ENCODE measurements at places on chromosomes 4 and X.

- no peak for DNase-seq
Observed at GRCh38 chrX:79412972-79413371, 45.8 kb upstream of the ITM2A start.

- no peak for DNase-seq
Observed at GRCh38 chr4:54496412-54496811, 161.3 kb upstream of the KIT start.

GRCh38 chr4:2878346-2878745 is 34.7 kb downstream of the ADD1 start:
- DNase-seq: no peak

GRCh38 chr4:107742196-107742595 is 22.2 kb upstream of the PAPSS1 start:
- DNase-seq: no peak

DNA sequence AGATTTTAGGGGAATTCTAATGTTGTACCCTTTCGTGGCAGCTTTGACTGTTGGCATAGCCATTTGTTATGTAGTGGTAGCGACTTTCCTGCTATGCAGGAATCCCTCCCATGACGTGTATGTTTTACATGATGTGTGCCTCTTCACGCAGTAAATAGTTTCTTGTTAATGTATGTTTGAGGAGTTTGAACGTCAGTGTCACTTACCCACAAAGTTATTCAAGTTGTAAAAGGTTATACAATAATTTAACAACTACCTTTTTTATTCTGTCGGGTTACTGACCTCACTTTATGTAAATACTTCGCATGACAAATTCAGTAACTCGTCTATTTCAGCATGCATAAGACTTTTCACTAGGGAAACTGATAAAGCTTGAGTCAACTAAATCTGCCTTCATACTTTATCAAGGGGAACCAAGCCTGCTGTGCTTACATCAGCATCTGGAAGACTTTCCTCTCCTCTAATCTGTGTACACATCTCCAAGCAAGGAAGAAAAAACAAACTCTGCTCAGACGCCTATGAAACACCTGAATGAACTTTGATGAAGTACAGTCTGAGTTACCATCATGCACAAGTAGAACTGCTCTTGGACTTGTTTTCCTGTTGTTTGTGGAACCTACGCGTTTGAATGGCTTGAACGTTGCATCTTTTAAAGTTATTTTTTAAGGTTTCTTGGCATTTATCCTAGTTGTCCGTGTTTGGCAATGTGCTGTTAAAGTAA is 61.2 kb downstream of the SLC9A6 start:
- DNase-seq: no peak

DNA sequence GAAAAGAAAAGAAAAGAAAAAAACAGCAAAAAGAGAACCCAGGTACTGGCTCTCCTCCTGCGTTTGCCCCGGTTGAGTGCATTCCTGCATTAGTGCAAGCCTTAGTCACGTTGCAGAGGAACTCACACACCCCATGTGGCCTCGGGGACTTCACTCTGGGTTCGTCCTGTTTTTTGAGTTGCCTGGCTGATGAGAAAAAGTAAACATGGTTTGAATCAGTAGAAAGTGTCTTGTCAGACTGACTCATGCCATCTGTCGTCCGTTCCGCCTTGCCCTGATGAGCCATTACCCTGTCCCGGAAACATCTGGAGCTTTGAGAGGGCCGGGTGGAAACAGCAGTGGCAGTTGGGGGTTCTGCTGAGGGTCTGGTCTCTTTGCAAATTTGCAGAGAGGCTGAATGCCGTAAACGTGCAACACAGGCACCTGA is 16.3 kb downstream of the CD99 start:
- DNase-seq: peak; percentile 88

DNA sequence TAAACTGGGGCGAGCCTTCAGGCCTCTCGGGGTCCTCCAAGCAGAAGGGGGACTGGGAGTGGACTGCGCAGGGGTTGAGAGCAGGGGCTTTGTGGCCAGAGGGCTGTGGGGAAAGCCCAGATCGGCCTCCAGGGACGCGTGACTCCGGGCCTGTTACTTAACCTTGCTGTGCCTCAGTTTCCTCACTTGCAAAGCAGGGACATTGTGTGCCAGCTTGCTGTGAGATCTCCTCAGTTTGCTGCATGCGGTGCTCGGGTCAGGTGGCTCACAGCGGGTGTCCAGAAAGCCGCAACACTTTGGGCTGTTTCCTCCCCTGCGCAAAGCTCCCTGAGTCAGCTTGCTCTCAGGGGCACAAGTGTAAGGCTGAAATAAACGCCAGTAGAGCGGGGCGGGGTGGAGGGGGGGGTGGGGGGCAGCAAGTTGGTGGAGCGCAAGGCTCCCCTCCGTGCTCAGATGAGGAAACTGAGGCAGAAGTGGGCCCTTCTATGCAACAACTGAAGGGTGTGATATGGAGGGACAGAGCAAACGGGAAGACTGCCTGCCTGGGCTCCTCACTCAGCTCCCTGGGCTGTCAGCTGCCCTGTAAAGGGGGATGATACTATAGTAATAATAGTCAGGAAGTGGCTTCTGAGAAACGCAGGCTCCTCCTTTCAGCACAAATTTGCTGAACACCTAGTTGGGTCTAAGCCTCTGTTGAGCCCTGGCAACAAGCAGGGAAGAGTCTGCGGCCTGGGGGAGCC is 101.0 kb downstream of the HMX1 start:
- no peak for DNase-seq

- no peak for DNase-seq
Observed at GRCh38 chrX:46597771-46598170, 24.2 kb downstream of the CHST7 start.

DNA sequence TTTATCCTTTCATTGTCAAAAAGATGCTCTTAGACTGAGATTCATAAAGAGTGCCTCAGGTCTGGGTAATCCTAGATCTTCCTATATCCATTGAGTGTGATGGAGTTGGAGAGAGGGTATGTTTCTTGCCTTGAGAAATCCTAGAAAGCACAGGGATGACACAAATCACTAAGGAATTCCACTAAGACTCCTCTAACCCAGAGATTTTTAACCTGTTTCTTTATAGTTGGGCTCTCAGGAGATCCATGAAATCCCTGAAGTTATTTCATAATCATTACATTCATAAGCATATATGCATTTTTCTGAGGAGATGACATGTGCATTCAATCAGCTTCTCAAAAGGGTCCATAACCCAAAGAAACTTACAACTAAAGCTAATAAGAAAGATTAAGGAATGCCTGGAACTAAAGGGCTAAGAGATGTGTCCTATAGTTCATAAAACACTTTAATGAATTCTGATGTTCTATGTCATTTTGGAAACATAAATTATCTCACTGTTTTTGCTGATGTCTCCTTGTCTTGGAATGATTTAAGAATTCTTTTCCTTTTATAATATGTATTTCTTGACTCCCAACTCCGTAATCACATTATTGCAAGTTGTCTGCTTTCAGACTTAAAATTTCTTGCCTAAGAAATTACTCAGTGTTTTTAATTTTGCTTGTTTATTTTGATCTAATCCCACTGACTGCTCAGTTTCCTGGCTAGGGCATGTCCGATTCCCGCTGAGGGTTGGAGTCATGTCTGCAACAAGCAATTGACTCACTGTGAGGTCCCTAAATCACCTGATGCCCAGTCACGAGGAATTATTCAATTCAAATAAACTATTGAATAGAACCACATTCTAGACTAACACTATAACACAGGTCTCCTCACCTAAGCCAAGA is 2.8 kb upstream of the AMTN start:
- no peak for DNase-seq

GRCh38 chrX:20989361-20989760 is 384.9 kb upstream of the CNKSR2 start:
- peak; percentile 83 for DNase-seq

GRCh38 chr4:141635736-141636081 is 674 bp upstream of the IL15 start:
- no peak for DNase-seq

GRCh38 chr4:83075311-83076095 is 39.0 kb downstream of the PLAC8 start:
- DNase-seq: no peak

- no peak for DNase-seq
Observed at GRCh38 chr4:108171339-108172230, 2.9 kb upstream of the LEF1 start.

GRCh38 chr4:121377076-121377475 is 3.7 kb downstream of the QRFPR start:
- DNase-seq: no peak

DNA sequence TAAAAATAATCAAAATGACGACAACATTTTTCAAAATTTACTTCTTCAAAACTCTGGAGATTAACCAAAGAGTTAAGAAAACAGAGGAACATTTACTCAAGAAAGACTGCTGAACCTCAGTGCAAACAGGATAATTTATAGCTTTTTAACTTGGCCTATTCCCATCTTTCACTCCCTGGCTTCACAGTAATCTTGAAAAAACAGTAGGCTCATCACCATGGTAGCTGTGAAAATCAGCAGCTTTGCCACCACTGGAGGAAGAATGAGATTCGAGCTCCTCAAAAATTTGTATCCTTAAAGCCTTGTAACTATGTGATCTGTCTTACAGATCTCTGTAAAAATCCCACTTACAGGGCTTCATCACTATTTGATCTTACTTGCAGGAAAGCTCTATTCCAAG is 447.7 kb upstream of the CTSO start:
- no peak for DNase-seq

- DNase-seq: no peak
Observed at GRCh38 chr4:82136161-82136801, 237.5 kb downstream of the HNRNPD start.

- DNase-seq: no peak
Observed at GRCh38 chr4:8831221-8832112, 40.2 kb downstream of the HMX1 start.

- DNase-seq: no peak
Observed at GRCh38 chr4:113437129-113437528, 324.4 kb downstream of the CAMK2D start.

- peak; percentile 60 for DNase-seq
Observed at GRCh38 chrX:150486011-150486410, 82.4 kb upstream of the MTM1 start.

DNA sequence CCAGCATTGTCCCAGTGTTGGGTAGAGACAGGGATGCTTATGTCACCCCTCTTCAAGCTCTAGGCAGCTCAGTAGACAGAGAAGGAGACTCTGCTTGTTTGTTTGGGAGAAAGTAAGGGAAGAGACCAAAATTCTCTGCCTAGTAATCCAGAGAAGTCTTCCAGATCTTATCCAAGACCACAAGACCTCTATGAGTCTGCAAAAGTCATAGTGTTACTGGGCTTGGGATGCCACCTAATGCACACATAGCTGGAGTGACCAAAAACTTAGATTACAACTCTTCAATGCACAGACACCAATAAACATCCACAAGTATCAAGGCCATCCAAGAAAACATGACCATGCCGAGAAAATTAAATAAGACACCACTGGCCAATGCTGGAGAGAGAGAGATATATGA is 205.5 kb downstream of the UNC5C start:
- DNase-seq: no peak

DNA sequence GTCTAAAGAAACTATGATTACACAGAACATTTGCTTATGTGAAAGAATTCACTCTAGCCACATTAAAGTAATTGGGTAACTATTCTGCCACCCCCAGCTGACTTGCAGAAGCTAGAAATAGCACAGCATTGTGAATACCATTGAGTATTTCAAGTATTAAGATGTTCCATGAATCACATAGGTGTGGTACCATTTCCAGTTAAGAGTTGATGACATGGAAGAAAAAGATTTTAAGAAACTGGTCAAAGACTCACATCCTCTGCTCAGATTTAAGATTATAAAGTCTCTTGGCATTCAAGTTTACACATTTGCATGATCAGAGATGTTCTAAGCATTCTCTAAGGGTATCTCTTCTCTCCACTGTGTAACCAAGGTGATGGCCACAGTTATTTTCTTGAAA is 287.5 kb downstream of the CAMK2D start:
- DNase-seq: peak; percentile 81

DNA sequence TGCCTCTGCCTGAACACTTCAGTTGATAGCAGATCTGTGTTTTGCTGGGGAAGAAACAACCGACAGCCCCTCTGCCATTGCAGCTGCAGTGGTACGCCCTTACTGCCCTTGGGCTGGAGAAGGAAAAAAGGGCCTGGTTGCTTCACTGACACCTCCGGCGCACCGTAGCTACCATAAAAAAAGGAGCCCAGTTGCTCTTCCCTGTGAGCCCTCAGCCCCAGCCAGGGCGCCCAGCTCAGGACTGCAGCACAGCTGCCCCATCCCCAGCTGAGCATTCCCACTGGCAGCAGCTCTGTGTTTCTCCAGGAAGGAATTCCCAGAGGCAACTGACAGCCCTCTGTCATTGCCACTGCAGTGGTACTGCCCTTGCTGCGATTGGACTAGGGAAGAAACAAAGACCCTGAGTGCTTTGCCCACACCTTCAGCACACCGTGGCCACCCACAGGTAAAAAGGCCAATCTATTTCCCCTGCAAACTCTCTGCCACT is 142.7 kb downstream of the DKK2 start:
- DNase-seq: no peak

GRCh38 chr4:172073590-172073989 is 260.4 kb downstream of the GALNTL6 start:
- DNase-seq: no peak

DNA sequence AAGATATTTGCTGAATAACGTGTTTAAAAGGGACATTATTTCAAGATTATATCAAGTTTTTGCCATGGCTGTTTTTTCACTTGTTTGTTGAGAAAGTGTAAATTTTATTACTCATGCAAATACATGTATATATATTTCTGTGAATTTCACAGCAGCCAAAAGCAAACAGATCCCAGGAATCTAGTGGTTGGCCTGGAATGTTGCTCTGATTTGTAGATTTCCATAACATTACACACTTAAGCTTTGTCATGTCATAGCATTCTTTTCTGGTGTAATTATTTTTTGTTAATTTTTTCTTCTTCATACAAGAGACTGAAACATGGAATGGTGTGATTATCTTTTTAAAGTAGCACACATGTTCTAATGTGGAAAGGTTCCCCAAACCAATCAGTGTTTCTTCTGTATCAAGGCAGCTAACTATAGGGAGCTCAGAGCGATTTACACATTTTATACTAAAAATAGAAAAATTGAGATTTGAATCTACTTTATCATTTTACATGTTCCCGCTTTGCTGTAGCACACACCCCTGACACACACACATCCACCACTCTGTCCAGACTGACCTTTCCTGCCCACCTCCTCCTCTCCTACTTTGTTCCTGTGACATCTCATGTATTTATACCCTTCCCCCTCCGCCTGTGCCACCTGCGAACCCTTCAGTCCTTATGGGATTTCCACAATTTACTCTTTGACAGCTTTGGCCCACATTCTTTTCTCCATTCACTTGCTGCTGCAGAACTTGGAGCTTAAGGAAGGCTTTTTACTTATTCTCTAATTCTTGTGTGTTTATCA is 20.3 kb downstream of the RUFY3 start:
- peak; percentile 25 for DNase-seq

DNA sequence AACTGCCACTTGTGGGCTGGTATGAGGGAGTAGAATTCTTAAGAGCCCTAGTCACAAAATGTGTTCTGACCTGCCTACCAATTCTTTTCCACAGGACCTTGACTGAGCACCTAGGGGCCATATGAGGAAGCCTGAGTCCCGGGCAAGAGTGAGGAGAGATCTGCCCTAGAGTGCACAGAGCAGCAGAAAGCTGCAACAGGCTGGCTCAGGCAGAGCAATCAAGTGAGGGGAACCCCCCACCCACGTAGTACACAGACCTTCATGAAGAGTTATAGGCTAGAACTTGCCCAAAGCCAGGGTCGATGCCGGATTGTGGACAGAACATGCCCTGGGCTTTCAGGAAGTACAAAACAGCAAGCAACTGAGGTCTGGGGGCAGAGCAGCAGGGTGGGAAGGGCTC is 117.0 kb downstream of the SPOCK3 start:
- no peak for DNase-seq

GRCh38 chr4:86892636-86892960 is 376 bp upstream of the C4orf36 start:
- peak; percentile 23 for DNase-seq

GRCh38 chr4:7155590-7156071 is 36.7 kb upstream of the SORCS2 start:
- DNase-seq: no peak
